Activated CD4-positive, alpha-beta T cell treated with anti-CD3 and anti-CD28 coated beads, Interleukin-2, Interleukin-6, amounts not matched to agents 100 ng/mL and 50 ng/mL, durations not matched to agents 16 hours and 8 hours (primary cell): ENCODE measurements at places on chromosomes 7 and 10.

DNA sequence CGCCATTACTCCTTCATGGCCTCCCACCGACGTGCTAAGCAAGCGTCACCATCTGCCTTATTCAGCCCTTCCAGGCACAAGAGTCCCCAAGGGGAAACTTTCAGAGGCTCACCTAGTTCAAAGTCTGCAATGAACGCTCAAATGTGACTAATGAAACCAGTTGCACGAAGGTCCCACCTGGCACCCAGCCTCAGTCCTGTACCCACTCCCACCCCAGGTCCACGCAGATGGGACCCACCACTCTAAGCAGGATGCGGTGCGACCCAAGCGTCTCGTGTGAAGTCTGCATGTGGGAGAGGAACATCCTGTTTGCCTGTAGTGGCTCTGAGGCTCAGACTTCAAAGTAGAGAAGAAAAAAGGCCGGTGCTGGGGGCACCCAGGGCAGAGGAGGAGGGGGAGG lies 40.3 kb downstream of the RGS10 start:
- DNase-seq = peak; percentile 65

- no peak for DNase-seq
Measured at GRCh38 chr10:99466632-99467223, 36.3 kb upstream of the GOT1 start.

GRCh38 chr7:14765731-14766130 lies 136.8 kb downstream of the DGKB start:
- no peak for DNase-seq

- no peak for DNase-seq
Measured at GRCh38 chr10:119670717-119671116, 19.5 kb downstream of the BAG3 start.

DNA sequence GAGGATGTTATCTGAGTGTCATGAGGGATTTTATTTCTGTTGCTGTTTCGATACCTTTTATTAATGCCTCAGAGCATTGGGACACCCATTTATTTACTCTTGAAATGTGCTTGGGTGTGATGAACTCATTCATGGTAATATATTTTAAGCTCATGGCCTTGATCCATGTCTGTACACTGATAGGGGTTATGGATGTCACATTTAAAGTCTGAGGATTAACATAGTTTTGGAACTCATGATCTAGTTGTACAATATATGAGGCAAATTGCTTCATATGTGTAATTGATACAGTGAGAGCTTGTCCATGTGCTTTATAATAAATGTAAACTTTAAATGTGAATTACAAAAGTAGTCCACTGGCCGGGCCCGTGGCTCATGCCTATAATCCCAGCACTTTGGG lies 23.0 kb upstream of the ZRANB1 start:
- no peak for DNase-seq

- no peak for DNase-seq
Measured at GRCh38 chr7:45579391-45579801, 5.2 kb downstream of the ADCY1 start.

DNA sequence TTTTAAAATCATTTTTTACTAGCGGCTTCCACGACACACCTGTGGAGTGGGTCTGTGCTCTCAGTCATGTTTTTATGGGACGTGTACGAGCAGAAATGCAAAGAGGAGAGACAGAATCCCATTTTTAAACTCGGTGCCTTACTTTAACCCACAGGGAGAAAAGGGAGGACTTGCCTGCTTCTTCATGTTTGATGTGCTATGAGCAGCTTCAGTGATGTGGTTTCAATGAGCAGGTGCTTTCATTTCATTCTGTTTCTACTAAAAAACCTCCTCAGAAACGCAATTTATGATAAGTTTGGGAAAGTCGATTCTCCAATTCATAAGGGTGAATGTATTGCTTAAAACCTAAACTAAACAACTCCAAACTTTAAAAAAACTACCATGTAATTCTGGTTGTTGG lies 537.2 kb downstream of the GATA3 start:
- DNase-seq = no peak

GRCh38 chr7:49791088-49791741 lies 17.8 kb downstream of the VWC2 start:
- peak; percentile 31 for DNase-seq

DNA sequence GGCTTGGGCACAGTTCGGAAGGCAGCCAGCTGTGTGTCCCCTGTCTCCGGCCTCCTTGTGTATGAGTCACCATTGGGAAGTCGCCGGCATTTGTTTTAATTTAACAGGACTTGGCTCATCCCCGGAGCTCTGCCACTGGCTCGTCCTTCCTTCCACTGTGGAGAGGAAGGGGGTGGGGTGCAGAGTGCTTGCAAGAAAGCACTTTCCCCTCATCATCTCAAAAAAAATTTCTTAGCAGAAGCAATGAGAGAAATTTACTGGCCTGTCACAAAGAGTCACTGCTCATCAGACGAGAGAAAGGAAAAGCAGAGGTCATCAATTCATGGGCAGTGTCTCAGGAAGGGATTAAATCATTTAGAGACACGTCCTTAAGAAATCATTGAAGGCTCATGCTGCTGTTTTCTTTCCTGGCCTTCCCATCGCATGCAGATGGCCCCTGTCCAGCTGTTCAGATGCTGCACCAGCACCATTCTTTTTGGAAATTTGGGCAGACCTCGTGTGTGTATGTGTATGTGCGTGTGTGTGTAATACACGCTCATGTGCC lies 93.3 kb downstream of the BMS1 start:
- DNase-seq = no peak

GRCh38 chr10:70293169-70293843 lies 9.5 kb upstream of the NPFFR1 start:
- no peak for DNase-seq

DNA sequence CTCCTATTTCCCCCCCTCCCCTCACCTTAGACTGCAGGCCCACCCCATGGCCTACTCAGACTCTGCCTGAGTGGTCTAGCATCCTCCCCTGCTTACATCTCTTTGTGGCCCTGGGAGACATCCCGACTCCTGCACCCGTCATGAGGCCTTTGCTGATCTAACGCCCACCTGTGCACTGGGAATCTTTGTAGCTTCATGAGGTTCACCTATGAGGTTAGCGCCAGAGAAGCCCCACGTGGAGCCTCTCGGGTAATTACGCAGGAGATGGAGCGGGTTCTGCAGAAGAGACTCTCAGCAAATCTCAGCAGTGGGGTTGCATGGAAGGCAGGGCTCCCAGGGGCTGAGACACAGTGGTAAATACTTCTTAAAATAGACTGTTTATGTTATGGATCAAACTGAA lies 43.5 kb upstream of the HSPA12A start:
- no peak for DNase-seq

- DNase-seq = no peak
Measured at GRCh38 chr7:29304756-29305155, 110.2 kb downstream of the CHN2 start.

GRCh38 chr7:99098824-99099498 lies 44.9 kb downstream of the SMURF1 start:
- no peak for DNase-seq
